ENCODE measurements at places on chromosomes 7 and 10.

DNA sequence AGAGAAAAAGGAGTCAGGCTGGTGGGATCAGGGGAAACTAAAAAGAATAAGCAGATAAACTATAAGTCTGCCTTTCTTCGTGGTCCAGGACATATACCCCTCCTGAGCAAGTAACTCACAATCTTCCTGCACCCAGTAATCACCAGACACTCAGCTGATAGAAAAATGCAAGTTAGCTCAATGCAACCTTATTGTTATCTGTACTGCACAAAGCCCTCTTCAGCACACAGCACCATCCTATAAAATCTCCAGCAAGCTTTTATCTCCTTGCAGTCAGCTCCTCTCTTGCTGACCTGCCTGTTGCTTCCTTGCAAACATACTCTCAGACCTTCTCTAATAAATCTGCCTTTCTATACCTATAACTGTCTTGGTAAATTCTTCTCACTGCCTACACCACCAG lies 6.7 kb downstream of the SLC37A3 start:
- DNase-seq = no peak

DNA sequence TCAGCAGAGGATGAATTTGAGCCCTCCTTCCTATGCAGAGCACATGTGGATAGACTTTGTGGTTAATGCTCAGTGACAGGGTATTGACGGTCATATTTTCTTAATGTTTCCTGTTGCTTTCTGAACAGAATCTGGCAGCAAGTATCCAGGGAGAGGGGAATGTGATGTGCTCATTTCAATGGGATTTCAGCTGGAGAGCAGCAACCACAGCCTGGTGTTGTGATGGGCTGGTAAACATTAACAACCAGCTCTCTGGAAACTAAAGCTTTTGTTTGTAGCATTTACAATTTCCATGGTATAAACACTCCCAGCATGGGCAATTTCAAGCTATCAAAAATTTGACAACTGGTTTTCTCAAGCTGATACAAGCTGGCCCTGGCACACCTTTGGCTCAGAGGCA lies 215.9 kb downstream of the SH2D4B start:
- no peak for DNase-seq

DNA sequence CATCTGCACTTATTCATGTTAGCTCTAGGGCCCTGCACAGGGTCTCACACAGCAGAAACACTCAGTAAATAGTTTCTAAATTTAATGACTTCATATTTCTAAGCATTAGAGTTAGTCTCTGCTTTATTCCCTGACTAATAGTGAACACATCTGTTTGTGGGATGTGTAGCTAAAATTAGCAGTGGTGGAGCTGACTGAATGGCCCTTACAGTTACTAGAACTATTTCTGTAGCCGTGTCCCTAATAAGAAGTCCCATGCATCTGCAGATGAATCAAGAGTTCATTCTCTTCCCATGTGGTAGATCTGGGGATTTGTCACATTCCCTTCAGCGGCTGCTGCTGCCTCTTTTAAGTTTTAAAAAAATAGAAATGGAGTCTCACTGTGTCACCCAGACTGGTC lies 11.7 kb downstream of the MAP3K8 start:
- DNase-seq = no peak

DNA sequence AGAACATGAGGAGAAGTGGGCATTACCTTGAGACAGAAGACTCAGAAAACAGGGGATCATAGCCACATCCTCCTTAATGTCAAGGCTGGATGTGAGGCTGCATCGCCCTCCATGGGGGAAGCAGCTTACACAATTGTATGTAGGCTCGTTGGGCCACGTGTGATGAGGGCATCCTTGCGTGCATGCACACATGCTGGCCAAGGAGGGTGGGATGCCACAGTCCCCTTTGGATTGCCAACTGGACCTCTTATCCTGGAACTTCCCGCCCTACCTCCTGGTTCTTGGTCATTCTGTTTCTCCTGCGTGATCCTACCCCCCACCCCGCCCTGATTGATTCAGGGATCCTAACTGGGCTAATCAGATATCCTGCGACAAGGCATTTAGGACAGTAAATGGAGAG lies 102.0 kb downstream of the PRKAG2 start:
- DNase-seq = no peak

DNA sequence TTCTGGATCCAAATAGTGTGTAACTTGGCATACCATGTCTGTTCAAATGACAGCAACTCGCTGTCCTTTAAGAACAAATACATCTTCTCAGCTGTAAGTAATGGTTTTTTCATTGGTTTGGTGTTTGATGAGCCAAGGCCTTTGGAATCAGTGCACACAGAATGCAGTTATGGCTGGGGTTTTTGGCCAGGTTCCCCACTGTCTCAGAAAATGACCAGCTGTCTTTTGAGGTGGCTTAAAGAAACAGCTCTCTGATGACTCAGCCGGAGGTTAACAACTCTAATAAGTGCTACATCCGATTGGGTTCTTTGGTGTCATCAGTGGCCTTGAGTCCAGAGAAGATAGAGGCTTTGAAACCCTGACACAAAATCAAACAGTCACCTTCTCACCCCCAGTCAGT lies 688.4 kb downstream of the REEP3 start:
- no peak for DNase-seq

DNA sequence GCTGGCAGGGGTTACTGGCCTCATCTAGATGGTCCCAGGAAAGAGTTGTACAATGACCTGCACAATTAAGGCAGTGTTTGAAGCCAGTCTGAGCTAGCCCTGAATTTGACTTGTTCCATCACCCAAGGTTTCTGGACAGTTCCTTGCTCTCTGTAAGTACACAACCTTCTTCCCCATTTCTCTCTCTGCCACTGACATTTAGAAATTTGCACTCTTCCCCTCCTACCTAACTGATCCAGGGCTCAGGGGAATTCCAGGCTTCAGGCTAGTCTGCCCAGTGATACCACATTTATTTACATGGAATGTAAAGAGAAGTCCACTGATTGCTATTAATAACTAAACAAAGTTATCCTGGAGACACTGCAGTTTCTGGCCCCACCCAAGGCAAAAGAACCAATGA lies 139.0 kb upstream of the GPR26 start:
- DNase-seq = no peak

GRCh38 chr10:17113346-17113745 lies 16.3 kb downstream of the CUBN start:
- no peak for DNase-seq

- no peak for DNase-seq
Observed at GRCh38 chr10:5043716-5044115, 40.1 kb upstream of the AKR1C2 start.

- DNase-seq = no peak
Observed at GRCh38 chr10:37680716-37681616, 176.4 kb downstream of the ZNF248 start.

DNA sequence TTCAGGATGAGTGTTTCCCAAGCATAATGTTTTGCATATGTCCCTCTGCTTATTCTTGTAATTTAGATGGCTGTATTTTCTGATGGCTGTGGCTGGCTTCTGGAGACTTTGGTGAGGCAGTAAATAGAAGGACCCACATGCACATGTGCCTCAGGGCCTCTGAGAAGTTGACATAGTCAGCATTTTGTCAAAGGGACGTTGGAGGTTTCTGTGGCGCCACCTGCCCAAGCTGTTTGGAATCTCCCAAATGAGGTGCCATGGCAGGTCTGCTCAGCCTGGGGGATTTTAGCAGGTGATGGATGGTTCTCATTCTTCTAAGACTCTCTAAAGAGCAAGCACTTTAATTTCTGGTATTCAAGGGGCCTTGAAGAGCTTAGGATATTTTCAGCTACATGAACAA lies 29.8 kb downstream of the C10orf120 start:
- DNase-seq = no peak

DNA sequence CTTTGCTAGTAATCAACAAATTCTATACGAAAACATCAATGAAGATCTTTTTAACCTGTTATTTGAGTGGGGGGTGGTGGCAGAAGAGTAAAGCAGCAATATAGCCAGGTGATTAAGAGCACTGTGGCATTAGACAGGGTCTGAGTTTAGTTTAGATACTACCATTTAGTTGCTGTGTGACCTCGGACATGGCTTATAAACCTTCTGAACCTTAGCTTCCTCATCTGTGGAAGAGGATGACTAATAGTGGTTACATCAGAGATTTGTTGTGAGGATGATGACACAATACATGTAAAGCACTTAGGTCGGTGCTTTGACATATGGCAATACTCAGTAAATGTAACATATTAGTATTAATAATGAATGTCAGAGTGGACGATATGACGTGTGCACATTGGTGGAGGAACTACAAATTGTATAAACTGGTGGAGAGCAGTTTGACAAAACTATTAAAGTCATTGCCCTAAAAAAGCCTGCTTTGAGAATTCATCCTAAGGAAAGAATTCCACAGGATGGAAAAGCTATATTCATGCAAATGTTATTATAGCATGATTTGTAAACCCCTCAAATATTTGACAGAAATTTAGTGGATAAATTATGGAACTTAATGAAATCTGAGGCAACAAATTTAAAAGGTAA lies 24.3 kb downstream of the SPAG6 start:
- DNase-seq = peak; percentile 37

- no peak for DNase-seq
Observed at GRCh38 chr7:129126314-129126713, 18.2 kb upstream of the TSPAN33 start.

DNA sequence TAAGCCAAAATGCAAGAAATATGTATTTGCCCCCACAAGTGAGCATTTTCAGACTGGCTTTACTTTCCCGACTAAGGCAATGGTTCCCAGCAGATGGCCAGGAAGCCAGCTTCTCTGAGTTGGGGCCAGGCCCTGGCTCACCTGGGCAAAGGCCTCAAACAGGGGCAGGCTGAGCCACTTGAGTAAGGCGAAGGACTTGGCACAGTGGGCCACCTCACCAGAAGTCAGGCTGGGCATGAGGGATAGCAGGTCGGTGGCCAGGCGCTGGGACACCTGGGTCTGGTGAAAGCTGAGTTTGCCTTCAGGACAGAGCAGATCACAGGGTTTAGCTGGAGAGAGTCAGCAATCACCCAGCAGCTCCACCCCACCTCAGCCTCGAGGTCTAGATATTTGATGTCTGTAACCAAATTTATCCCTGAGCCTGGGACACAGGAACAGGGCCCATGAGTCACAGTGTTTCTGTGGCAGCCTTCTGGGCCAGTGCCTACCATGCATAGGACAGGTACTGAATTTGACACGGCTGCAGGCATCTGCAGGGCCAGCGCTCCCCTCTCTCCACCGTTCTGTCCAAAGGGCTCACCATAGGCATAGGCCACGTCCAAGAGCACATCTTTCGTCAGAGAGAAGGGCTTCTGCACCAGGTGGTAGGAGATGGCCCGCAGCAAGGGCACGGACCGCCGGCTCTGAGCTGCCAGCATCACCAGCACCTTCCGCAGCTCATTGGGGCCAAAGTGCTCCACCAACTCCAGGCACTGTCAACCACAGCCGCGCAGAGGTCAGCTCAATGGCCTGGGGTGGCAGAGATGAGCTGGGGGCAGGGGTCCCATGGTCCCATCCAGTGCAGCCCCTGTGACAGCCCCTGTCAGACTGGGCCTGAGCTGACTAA lies 7.3 kb downstream of the TBRG4 start:
- DNase-seq = no peak

Measured in T-helper 1 cell (primary cell).